ENCODE measurements at places on chromosomes 5 and 9.

DNA sequence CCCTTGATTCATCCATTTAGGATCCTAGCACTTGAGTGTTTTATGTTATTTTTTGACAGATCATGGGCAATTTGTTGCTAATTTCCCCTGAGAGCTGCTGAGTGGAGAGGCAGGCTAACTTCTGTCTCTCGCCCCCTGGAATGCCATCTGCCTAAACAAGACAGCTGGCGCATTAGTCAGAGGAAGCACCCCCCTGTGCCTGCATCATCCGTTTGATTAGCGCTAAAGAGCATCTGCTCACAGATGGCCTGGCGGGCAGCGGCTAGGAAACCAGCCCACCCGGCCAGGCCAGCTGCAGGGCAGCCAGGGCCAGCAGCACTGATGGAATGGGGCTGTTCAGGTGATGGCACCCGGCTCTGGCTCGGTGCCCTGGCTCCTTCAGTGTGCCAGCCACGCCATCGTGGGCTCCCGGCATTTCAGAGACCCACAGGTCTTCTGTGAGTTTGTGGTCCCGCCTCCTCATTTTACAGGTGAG lies 22.9 kb upstream of the ASS1 start:
- no peak for DNase-seq

- no peak for DNase-seq
Observed at GRCh38 chr9:106062250-106062649, 367.9 kb downstream of the TMEM38B start.

- peak; percentile 42 for DNase-seq
Observed at GRCh38 chr5:117713585-117714198, 1139.1 kb upstream of the SEMA6A start.

GRCh38 chr9:95822583-95823431 lies 52.7 kb upstream of the ERCC6L2 start:
- no peak for DNase-seq

GRCh38 chr5:126274076-126274762 lies 149.0 kb upstream of the GRAMD2B start:
- DNase-seq, result no peak

- DNase-seq, result no peak
Observed at GRCh38 chr5:98593418-98593817, 180.0 kb upstream of the RGMB start.

DNA sequence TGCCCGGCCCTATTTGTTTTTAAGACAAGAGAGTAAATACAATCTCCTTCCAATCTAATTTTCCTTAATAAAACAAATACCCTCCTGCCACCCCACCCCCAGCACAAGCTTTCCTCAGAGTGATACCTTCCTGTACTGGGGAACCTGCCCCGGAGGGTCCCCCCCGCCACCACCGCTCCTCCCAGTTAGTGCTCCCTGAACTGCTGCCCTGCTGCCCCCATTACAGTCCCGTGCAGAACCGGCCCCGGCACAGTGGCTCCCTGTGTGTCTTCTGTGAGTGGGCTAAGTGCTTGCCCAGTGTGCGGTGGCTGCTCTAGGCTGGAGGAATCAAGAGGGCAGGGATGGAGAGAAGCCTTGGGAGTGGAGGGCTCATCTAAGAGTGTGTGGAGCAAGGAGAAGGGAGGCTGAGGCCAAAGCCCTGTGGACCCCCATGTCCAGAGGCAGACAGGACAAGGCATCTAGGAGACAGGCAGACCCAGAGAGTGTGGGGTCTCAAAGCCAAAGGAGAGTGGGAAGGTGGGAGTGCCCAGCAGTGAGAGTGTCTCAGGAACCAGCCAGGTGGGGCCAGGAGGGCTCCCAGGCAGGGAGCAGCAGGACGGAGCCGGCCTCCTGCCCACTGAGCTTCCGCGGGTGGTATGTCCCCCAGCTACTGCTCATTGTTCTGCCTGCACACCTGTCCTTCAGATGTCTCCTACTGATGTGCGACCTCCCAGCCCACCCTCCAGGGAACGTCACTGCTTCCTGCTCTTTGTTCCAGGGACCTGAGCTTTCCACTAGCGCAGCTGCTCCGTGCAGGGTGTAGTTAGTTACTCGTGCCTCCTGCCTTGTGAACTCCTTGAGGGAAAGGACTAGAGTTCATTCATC lies 129.0 kb downstream of the DAB2IP start:
- DNase-seq, result no peak

DNA sequence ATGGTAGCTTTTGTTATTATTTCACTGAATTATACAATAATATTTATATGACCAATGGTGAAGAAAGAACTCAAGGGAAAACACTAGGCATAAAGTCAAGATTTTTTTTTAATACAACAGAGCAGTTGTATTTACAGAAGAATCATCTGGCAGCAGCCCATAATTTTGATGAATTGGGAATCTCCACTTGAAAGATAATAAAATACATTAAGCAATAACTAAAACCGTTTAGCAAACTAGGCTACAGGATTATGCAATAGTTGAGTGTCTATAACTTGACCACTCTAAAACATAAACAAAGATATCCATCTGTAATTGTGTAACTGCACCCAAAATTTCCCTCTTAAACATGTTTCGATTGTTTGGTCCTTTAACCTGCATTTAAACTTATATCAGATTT lies 80.8 kb downstream of the SNCAIP start:
- no peak for DNase-seq

DNA sequence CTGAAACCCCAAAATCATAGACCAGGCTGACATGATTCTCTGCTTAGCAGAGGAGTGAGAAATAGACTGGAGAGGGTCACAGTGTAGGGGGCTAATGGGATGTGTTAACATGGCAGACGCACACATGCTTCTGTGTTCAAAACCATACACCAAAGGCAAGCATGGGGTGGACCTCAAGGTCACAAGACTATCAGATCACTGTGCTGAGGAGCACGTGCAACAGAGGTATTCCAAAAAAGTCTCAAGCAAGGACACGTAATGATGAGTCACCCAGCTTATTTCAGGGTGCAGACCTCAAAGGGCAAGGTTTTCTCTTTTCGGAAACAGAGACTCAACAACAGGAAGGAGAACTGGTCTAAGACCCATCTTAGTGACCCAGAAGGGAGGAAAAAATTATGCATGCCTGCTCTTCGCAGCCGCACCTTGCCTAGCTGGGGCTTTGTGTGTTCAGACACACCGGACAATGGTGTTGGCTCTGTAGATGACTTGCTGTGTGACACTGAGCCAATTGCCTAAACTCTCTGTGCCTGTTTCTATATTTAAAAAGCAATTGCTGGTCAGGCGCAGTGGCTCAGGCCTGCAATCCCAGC lies 20.3 kb downstream of the WHRN start:
- peak; percentile 65 for DNase-seq

- no peak for DNase-seq
Observed at GRCh38 chr9:31733166-31733565, 651.3 kb upstream of the ACO1 start.

DNA sequence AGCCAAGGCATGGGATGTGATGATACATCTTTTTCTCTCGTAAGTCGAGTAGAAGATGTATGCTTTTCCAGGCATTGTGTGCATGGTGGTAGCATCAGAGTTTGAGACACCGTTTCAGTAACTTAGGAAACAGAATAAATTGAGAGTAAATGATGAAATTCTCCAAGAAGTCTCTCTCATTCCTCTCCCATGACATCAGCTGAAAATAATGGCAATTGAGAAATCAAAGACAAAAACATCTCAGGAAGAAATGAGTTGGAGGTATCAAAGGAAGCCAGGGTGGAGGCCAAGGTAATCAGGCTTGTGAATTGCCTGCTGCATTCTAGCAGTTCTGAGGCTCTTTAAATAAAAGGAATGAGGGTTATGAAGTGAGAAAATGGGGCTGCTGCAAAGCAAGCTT lies 53.9 kb downstream of the SGCD start:
- DNase-seq, result no peak

DNA sequence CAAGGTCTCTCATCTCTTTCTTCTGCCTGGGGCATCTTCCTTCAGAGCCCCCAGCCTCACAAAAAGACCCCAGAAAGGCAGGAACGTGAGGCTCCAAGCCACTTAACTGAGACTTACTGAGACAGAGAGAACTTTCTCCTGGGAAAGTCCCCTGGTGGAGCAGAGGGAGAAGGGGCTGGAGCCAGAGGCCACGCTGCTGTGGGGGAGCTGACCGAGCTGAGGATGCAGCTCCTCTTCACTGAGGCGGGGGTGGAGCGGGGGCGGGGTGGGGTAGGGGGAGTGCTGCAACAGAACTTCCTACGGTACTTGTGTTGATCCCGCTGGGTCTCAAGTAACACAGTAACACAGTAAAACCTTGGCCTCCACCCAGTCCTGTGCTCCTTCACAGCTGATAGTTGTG lies 204.0 kb downstream of the FSTL4 start:
- DNase-seq, result no peak

- no peak for DNase-seq
Observed at GRCh38 chr5:102782217-102782872, 27.2 kb downstream of the PAM start.

DNA sequence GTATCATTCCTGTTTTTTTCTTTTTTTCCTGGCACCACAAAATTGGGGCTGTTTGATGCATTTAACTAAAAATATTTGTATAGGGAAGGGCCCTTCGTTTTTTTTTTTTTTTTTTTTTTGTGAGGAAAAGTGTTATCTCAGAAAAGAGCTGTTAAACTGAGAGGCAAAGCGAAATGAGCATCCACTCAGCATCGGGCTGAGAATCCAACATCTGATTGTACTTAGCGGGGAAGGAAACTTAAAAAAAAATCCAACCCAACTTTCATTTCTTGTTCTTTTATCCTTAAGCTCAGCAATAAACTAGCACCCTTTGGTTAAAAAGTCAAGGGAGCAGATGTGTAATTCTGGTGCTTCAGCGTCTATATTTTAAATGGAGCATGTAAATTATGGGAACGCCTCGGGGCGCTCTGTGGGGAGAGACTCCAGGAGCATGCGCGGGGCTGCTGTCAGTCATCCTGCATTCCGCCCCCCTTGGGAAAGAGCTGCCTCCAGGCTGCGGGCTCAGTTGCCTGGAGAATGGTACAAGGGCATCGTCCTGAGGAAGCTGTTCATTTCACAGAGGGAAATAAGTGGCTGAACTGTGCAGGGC lies 33.3 kb downstream of the DMRT2 start:
- DNase-seq, result no peak
